Cortex of kidney (tissue), 1 donor: ENCODE measurements at places on chromosomes 16 and 17.

GRCh38 chr17:72420775-72421127 lies 299.9 kb downstream of the SOX9 start:
- DNase-seq: no peak

DNA sequence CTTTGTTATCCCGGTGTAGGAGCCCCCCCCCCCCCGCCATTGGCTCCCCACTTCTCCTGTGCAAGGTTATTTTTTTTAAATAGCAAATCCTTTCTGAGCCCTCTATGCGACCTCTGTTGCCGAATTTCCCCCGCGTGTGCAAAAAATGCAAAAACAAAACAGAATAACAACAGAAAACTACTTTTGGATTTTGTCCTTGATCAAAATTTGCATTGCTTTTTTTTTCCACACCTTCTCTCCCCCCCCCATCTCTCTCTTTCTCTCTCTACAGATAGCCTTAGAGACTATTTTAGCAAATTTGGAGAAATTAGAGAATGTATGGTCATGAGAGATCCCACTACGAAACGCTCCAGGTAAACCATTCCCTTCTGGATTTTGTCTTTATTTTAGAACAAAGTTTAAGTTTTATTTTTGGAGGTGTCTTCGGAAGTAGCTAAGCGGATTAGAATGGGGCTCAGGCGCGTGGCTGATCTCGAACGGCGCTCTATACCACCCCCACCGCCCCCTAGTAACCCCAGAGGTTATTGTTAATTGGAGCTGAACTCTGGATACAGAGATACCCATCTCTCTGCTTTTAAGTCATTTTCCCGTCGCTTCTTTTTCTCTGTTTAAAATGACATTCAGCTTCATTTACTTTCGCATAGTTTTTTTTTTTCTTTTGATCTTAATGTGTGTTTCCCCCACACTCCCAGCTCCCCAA lies 1.0 kb downstream of the MSI2 start:
- DNase-seq: no peak

DNA sequence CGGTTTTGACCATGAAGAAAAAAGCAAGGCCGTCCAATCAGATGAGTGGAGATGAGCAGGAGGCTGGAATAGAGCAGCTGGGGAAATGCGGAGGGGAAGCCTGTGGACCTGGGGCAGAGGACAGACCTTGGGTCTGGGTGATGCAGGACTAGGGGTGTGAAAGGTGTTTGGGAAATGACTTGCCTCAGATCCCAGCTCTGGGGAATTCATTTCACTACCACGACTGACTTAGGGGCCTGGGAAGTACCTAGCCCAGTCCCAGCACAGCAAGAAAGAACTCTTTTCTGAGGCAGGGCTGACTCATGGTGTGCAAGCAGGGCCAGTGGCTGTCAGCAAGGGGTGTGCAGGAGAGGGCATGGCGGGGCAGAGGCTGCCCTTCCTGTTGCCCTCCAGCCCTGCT lies 14.8 kb downstream of the DNAI2 start:
- DNase-seq: no peak

- DNase-seq: no peak
These were observed 452.5 kb upstream of the CCL2 start for GRCh38 chr17:33802349-33803198.

GRCh38 chr17:74812109-74813009 lies 36.2 kb upstream of the NAT9 start:
- DNase-seq: no peak

- DNase-seq: no peak
These were observed 6.8 kb downstream of the CCL7 start for GRCh38 chr17:34276826-34277225.

DNA sequence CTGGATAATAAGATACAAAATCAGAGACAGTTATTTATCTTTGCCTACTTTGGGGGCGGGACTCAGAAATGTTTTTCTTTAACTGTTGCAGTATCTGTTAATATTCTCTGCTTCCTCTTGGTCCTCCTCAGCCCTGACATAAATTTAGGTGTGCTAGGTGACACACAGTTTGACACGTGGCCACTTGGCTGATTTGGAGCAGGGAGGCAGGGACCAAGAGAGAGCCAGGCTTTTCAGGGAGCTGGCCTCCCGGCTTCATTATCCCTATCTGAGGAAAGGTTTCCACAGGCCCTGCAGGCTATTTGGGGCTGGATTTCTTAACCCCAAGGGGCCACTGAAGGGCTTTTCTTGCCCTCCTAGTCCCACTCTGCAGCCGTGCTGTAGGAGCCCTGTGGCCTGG lies 20.1 kb upstream of the NAT9 start:
- no peak for DNase-seq

DNA sequence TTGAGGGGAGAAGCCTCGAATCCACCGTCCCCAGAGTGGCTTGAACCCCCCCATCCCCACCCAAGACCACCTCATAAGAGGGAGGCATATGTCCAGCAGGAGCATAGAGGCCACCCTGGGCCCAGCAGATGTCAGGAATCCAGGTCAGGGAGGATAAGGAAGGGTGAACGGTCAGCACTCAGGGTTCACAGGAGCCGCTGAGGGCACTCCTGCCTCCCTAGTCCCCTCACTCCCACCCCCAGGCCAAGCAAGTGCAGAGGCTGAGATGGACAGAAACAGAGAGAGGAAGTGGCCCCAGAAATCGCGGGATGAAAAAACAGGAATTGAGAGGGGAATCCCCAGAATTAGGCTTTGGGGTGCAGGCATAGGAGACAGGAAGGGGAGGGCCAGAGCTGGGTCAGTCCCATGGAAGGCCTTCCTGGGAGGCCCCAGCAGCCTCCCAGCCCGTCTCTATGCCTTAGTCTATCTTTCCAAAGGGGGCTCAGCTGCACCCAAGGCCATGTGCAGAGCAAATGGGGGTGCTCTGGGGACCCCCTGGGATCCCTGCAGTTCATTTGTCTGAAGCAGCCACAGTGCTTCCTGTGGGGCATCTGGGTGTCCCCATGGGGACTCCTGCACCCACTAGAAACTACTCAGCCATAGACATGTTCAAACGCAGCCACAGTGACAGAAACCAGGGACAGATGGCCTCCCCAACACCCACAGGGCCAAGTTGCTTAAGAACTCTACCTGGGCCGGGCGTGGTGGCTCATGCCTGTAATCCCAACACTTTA lies 1.7 kb downstream of the CMTM3 start:
- no peak for DNase-seq

DNA sequence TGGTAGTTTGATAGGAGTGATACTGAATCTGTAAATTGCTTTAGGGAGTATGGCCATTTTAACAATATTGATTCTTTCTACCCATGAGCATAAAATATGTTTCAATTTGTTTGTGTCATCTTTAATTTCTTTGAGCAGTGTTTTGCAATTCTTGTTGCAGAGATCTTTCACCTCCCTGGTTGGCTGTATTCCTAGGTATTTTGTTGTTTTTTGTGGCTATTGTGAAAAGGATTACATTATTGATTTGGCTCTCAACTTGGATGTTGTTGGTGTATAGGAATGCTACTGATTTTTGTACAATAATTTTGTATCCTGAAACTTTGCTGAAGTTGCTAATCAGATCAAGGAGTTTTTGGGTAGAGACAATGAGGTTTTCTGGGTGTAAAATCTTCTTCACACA lies 3.2 kb downstream of the KRTAP9-9 start:
- DNase-seq: no peak

DNA sequence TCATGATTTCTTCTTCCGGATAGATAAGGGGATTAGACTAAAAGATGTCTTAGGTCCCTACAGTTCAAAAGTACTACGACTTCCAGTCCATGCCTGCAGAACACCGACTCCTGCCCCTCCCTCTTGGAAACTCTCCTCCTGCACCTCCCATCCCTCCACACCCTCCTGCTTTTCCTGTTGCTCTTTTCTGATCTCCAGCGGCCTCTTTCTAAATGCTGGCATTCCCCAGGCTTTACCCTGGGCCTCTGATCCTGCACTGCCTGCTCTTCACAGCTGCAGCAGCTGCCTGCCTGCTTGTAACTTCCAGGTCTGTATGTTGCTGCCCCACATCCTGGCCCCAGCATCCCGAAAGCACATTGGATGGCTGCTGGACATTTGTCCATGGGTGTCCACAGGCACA lies 154.2 kb downstream of the KCNJ12 start:
- DNase-seq: no peak

- DNase-seq: no peak
These were observed 55.4 kb upstream of the DNAJA2 start for GRCh38 chr16:47028767-47029377.

GRCh38 chr16:19844945-19845641 lies 39.6 kb downstream of the GPRC5B start:
- no peak for DNase-seq

DNA sequence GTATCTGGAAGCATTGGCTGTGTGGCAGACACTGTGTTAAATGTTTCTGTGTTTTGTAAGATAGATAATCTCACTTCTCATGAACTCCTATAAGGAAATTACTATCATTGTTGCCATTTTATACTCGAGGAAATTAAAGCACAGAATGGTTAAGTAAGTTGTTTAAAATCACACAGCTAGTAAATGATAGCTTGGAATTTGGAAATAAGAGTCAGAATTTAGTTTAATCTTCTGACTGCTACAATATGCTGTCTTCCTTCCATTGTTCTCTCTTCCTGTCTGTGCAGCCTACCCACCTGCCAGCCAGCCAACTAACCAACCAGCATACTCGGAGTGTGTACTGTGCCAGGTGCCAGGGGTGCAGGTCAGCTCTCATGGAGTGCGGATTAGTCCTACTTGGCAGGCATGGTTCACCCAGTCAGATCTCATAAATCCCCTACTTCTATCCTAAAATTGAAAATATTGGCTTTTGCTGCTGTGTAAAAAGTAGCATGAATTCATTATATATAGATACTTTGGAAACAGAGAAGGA lies 79.9 kb upstream of the LGALS9 start:
- DNase-seq: no peak
